Heart left ventricle (tissue), 16 donors: ENCODE measurements at places on chromosomes 2 and 18. TPM values are rescaled to one million over a fixed set of nuclear protein-coding genes. Genes with fewer than 3 reads are reported as not detected.

DNA sequence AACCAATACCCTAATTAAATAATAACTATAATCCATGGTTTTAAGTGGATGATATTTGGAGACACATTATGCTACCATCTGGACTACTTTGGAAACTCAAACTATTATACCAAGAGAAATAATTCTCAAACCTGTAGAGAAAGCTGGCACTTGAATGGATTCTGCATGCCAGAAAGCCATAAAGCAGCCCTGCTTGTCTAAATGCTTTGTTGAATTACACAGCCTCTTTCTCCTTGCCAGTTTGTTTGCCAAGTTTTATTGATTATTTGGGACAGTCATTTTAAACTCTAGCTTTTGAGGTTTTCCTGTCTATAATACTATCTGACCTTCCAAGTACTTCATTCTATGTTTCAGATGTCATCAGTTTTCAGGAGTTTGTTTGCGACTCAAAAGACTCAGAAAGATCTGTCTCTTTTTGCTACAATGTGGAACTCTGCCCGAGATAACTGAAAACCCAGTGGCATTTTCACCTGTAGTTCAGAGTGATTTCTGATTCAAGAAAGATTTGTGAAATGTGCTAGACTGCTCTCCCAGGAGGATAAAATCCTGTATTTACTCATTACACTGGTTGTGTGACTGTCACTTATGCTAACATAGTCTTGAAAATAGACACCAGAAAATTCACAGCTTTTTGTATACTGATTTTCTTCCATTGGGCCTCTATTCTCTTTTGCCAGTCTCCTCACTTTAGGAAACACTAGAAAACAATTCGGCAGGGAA, 29.2 kb upstream of the MBOAT2 start:
- no peak overlapping the region for H3K4me3 ChIP-seq
- H3K27ac ChIP-seq: no peak overlapping the region
- H3K36me3 ChIP-seq: no peaks in the 10 kb centered on the region
- H3K27me3 ChIP-seq: no peaks in the 10 kb centered on the region
- H3K4me1 ChIP-seq: no peaks in the 10 kb centered on the region

The TP53I3 gene
- 13.9 TPM for total RNA-seq

DNA sequence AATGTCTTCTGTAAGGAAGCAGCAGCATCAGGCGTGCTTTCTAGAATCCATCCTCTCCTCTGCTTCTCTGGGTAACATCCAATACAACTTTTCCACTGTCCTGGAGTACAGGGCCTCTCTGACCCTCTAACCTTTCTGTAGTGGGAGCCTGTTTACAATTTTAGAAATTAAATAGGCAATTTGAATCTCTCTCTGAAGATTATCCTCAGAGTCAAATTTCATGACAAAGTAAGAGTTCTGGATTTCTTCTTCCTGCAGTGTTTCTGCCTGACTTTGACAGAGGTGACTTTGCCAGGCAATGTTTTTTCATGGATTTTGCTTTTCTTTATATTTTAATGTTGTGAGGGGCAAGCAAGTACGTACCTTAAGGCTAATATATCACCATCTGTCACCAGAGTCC, 558.4 kb downstream of the PARD3B start:
- H3K27me3 ChIP-seq: no peaks in the 10 kb centered on the region
- H3K27ac ChIP-seq: no peak overlapping the region
- no peaks in the 10 kb centered on the region for H3K4me1 ChIP-seq

DNA sequence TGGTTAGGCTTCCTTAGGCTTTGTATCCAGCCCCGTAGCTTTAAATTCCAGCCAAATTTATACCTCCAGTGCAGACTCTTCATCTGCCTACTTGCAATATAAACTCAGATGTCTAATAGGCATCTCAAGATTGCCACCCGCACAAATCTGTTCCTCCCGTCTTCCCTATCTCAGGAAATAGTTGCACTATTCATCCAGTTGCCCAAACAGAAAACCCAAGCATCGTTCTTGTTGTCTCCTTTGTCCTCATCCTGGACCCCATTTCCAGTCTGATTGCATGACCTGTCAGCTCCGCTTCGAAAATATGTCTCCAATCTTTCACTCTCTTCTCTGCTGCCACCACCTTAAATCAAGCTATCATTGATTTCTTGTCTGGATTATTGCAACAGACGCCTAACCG, 2.3 kb downstream of the FKBP1B start:
- H3K4me3 ChIP-seq: no peak overlapping the region
- H3K27ac ChIP-seq: no peak overlapping the region
- H3K4me1 ChIP-seq: peaks cover 13% of the 10 kb centered on the region

The LIMS4 gene
- 5.0 TPM for total RNA-seq

- H3K4me3 ChIP-seq: no peak overlapping the region
- H3K36me3 ChIP-seq: no peaks in the 10 kb centered on the region
- H3K4me1 ChIP-seq: no peaks in the 10 kb centered on the region
- H3K27ac ChIP-seq: no peak overlapping the region
- no peaks in the 10 kb centered on the region for H3K27me3 ChIP-seq
- DNase-seq: no peak
Observed at GRCh38 chr2:235160281-235160810, 208.5 kb downstream of the SH3BP4 start.

The PRLH gene
- total RNA-seq: not detected

The AMER3 gene
- not detected for total RNA-seq

- H3K27me3 ChIP-seq: no peaks in the 10 kb centered on the region
- H3K36me3 ChIP-seq: peaks cover 69% of the 10 kb centered on the region
- H3K4me3 ChIP-seq: no peak overlapping the region
Observed at GRCh38 chr2:218691234-218691633, 19.3 kb downstream of the STK36 start.

- peaks cover 59% of the 10 kb centered on the region for H3K4me1 ChIP-seq
- H3K4me3 ChIP-seq: peak within 1 kb of the TSS; percentile 64
- H3K27me3 ChIP-seq: peaks cover 12% of the 10 kb centered on the region
- peak within 1 kb of the TSS; percentile 97 for H3K27ac ChIP-seq
Observed at GRCh38 chr2:158968396-158969161, at the start of gene TANC1. Gene TANC1, plus strand, starts transcription at chr2:158968640. Its CDS starts 97,271 bp downstream, at chr2:159065911.

The SCYGR4 gene
- not detected for total RNA-seq

The UGT1A9 gene
- total RNA-seq: not detected

GRCh38 chr2:37641582-37642171, 29.8 kb downstream of the CDC42EP3 start:
- DNase-seq: no peak
- H3K36me3 ChIP-seq: peaks cover 37% of the 10 kb centered on the region
- peaks cover 47% of the 10 kb centered on the region for H3K4me1 ChIP-seq
- H3K4me3 ChIP-seq: no peak overlapping the region

GRCh38 chr2:173138962-173139361, 63.3 kb downstream of the MAP3K20 start:
- H3K4me1 ChIP-seq: peaks cover 8% of the 10 kb centered on the region
- no peaks in the 10 kb centered on the region for H3K36me3 ChIP-seq
- H3K27ac ChIP-seq: no peak overlapping the region
- no peak for DNase-seq
- H3K27me3 ChIP-seq: no peaks in the 10 kb centered on the region

- H3K4me1 ChIP-seq: no peaks in the 10 kb centered on the region
- H3K4me3 ChIP-seq: no peak overlapping the region
- DNase-seq: no peak
- no peaks in the 10 kb centered on the region for H3K36me3 ChIP-seq
- no peak overlapping the region for H3K27ac ChIP-seq
Observed at GRCh38 chr2:236794176-236794957, 224.7 kb downstream of the ACKR3 start.

The RNPEPL1 gene
- 114 TPM for total RNA-seq

DNA sequence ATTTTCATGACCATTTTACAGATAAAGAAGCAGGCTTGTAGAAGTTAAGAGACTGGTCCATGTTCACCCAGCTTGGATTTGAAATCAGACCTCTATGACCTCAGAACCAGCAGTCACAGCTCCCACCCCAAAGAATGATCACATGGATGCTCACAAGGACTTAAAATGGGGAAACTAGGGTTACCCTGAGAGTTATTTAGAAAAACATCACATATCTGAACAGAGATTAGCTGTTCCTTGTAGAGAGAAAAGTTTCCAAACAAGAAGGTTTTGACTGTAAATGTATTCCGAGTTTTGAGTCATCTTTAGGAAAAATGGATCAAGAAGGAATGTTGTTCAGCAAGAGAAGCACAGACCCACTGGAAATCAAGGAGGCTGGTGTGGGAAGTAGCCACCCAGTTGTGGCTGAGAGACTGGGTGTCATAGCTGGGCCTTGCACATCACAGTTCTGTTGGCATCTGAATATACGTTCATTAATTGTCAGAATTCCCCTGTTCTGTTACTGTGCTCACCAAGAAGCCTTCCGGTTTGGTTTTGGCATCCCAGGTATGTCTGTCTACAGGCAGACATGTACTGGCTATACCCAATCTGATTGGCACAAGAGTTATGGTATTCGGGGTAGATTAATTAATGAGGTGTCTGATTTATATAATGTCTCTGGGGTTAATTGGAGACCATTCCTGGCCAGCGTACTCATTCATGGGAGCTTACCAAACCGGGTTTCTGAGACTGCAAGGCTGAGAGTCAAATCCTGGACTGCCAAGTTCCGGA, 371.8 kb upstream of the SLC14A2 start:
- H3K27me3 ChIP-seq: no peaks in the 10 kb centered on the region
- H3K27ac ChIP-seq: no peak overlapping the region
- no peaks in the 10 kb centered on the region for H3K36me3 ChIP-seq
- H3K4me3 ChIP-seq: no peak overlapping the region
